ENCODE measurements at places on chromosomes 16 and 17.

GRCh38 chr17:79978548-79978855 is 57.2 kb downstream of the TBC1D16 start:
- DNase-seq: no peak

- no peak for DNase-seq
These were observed 24.3 kb downstream of the USP43 start for GRCh38 chr17:9669551-9670008.

DNA sequence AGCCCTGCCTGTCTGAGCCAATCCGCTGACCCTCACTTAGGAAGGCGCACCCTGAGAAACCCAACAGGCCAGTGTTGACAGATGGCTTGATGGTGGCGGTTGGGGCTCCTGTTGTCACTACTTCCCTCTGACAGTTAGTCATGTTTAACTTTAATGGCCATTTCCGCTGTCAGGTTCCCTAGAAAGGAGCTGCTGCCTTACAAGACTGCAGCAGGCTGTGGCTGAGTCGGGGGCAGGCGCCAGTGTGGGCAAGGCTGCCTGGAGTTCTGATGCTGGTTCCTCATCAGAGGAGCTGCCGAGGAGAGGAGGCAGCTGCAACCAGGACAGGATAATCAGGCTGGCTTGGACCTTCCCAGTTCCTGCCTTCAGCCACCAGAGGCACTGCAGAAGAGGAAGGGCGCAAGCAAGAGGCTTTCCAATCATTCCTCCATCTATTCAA is 223.2 kb upstream of the DYNLRB2 start:
- no peak for DNase-seq

- DNase-seq: no peak
These were observed 69.0 kb downstream of the CDK5R1 start for GRCh38 chr17:32555611-32556310.

- no peak for DNase-seq
These were observed 23.4 kb downstream of the ACSM1 start for GRCh38 chr16:20673882-20674683.

DNA sequence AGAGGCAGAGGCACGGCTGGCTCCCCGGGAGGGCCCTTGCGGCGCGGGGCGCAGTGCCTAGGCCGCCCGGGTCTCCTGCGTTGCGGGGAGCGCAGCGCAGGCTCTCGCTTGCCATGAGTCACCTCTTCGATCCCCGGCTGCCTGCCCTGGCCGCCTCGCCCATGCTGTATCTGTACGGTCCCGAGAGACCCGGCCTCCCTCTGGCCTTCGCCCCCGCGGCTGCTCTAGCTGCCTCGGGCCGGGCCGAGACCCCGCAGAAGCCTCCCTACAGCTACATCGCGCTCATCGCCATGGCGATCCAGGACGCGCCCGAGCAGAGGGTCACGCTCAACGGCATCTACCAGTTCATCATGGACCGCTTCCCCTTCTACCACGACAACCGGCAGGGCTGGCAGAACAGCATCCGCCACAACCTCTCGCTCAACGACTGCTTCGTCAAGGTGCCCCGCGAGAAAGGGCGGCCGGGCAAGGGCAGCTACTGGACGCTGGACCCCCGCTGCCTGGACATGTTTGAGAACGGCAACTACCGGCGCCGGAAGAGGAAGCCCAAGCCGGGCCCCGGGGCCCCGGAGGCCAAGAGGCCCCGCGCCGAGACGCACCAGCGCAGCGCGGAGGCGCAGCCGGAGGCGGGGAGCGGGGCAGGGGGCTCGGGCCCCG is 390 bp downstream of the FOXL1 start:
- no peak for DNase-seq

DNA sequence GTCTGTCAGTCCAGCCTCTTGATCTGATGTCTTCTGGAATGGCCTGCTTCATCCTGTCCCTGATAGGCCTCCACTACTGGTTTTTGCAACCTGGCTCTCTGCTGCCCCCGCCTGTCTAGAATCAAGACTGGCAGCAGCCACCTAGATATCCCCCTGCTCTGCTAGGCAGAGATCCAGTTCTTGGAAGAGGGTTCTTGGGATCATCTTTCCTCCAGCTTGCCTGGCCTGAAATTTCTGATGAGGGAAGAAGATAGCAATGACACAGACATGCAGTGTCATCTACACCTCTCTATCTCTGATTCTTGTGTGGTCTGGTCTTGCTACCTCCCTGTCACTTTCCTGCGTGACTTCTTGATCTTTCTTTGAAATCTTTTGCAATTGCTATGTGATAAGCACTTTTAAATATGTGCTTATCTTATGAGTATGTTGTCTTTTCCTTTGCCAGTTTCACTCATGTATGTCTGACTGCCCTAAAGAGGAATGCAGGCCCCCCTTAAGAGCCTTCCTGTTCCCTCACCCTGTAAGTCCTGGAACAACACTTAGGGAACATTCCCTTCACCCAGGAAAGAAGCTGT is 20.3 kb upstream of the NFATC3 start:
- DNase-seq: no peak

GRCh38 chr16:2499890-2500429 is 13.8 kb upstream of the ATP6V0C start:
- DNase-seq: no peak

- DNase-seq: no peak
These were observed 23.3 kb downstream of the TBCD start for GRCh38 chr17:82775001-82775823.

GRCh38 chr17:7997186-7997585 is 5.2 kb upstream of the GUCY2D start:
- DNase-seq: no peak

DNA sequence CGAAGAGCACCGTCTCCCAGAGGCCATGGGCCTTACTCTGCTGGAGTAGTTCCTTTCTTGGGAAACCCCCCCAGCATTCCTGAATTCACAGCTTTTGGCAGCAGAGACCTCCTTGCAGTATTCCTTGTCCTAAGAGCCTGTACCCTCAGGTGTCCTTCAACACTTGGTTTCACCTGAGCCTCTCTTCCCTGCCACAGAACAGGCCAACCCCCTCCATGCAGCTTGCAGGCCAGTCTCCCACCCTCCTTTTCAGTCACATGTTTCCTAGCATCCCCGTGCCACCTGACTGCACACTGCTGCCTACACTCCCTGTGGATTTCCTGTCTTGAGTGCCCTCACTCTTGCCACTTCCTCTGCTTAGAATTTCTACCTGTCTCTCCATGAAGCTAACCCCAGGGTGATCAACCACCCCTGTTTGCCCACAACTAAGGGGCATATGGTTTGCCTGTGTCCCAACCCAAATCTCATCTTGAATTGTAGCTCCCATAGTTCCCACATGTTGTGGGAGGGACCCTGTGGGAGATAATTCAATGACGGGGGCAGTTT is 65.5 kb downstream of the DYNLRB2 start:
- no peak for DNase-seq

GRCh38 chr17:19485800-19486340 is 47.8 kb upstream of the SLC47A1 start:
- DNase-seq: no peak

DNA sequence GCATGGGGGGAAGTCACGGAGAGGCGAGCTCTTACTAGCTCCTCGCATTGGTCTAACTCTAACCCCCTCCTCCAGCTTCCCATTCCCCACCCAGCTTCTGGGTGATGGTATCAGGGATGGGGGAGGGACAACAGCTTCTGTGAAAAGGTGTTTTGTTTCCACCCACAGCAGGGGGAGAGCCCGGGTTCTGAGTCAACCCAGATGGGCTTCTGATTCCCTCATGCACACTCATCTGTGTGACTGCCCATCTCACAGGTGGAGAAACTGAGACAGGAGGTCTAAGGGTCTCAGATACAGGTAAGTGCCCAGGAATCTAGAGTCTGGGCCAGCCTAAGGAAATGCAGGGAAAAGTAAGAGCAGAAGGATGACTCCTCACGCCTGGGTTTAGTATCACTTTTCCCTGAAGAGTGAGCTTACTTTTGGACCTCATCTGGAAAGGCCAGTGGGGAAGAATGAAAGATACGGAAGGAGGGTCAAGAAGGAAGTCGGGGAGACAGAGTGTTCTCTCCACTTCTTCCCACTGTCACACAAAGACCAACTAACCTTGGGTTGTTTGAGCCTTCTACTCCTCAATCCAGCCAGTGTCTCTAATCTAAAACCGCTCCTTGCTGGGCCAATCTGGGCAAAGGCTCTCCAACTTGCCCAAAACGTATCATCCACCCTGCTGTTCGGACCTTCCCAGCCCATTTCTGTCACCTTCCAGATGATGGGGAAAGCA is 3.1 kb upstream of the TLCD2 start:
- DNase-seq: no peak

GRCh38 chr16:89697161-89697615 is 4.3 kb downstream of the SPATA2L start:
- DNase-seq: no peak

GRCh38 chr17:73386561-73386960 is 74.8 kb upstream of the CDC42EP4 start:
- no peak for DNase-seq

DNA sequence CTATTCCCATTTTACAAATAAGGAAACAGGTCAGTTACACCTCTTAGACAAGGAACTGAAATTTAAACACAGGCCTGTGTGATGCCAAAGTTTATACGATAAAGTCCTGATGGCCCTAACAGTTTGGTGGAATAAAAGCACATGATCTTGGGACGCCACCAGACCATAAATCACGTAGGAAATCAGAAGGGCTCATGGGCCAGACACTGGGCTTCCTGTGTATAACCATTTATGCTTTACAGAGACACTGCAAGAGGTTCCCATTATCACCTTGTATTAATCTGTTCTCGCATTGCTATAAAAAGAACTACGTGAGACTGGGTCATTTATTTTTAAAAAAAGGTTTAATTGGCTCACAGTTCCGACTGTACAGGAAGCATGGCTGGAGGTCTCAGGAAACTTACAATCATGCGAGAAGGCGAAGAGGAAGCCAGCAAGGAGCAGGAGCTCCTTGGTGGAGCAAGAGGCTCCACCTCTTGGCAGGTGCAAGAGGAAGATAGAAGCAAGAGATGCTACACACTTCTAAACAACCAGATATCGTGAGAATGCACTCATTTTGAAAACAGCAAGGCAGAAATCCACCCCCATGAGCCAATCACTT is 124.0 kb upstream of the MON1B start:
- no peak for DNase-seq

DNA sequence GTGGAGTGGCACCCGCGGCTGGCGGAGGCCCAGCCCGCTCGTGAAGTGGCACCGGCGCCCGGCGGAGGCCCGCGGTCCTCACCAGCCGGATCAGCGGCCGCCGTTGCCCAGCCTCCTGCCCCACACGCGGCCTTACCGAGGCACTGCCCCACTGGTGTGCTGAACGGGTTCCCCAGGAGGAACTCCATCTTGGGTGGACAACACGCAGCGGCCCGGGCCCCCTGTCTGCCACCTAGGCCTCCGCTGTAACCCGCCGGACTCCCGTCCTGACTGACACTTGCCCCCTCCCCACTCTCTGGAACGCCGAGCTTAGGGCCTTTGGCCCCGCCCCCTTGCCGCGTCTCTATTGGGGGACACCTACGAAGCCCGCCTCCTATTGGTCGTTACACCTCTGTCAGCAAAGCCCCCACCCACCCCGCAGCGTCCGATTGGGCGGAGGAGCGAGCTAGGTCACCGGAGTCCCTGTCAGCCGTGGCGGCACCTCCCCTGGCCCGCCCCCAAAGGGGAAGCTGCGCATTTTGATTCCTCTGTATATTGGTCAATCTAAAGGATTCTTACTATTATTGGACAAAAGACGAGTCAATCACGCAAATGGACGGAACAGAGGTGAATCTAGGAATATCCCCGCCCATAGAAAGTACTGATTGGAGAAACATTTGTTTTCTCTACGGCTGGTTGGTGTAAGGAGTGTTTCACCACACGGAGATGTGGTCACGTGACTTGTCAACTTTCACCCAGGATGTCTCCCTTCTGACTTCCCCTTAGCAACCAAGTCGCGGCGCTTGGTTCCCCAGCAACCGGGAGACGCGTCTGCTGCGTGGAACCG is at the start of the genes DRC3 and TOM1L2:
Gene DRC3 (plus strand): TSS at position 737 of the 826 bp plus-strand sequence. CDS start 4,737 bp downstream, outside the sequence.
Gene TOM1L2 (minus strand): TSS at position 275 of the 826 bp plus-strand sequence. CDS start 87 bp downstream, at position 188.
- peak; percentile 99 for DNase-seq

GRCh38 chr17:46003907-46004748 is 5.1 kb downstream of the STH start:
- DNase-seq: no peak

DNA sequence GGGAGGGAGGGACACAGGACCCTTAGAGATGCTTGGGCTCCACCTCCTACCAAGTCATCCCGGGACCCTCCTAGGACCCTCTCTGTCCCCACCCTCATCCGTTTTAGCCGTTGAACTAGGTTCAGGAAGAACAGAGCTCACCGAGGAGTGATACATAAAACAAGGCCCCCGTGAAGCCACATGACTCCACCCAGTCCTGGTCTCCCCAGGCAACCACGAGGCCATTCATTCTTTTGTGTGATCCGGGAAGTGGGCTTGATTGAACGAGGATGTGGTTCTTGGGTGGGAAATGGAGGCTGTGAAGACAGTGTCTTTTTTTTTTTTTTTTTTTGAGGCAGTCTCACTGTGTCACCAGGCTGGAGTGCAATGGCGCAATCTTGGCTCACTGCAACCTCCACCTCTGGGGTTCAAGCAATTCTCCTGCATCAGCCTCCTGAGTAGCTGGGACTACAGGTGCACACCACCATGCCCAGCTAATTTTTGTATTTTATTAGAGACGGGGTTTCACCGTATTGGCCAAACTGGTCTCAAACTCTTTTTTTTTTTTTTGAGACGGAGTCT is 14.8 kb downstream of the TRARG1 start:
- DNase-seq: no peak

- no peak for DNase-seq
These were observed 13.8 kb upstream of the C16orf87 start for GRCh38 chr16:46844771-46845170.

DNA sequence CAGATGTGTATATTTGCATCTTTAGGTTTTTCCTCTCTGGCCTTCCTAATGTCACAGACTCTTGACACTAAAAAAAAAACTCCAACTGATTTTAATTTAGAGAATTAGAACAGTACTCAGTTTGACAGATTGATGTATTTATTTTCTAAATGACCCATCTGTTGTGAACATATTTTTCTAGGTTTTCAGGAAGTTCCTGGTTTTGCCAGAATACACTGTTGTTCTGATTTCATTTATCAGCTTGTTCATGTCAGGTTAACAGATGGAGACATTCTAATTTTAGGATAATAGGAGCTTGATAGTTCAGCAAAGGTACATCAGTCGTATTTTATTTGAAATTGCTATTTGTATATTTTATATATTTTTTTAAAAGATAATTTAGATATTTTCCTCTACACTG is 133.4 kb downstream of the TANC2 start:
- no peak for DNase-seq

GRCh38 chr16:67707210-67707609 is 11.9 kb downstream of the GFOD2 start:
- DNase-seq: no peak

- DNase-seq: no peak
These were observed 5.7 kb downstream of the HS3ST3B1 start for GRCh38 chr17:14306596-14306995.

All from activated CD8-positive, alpha-beta memory T cell treated with anti-CD3 and anti-CD28 coated beads for 48 hours (primary cell).